NCI-H1092 (cell line): ENCODE measurements at places on chromosomes 2 and 18.

- no peak for DNase-seq
Measured at GRCh38 chr2:102166189-102166845, 20.5 kb upstream of the IL1RL2 start.

GRCh38 chr18:3538456-3538855 lies 88.5 kb downstream of the TGIF1 start:
- no peak for DNase-seq

GRCh38 chr2:70467831-70468779 lies 85.5 kb downstream of the TGFA start:
- DNase-seq: no peak

DNA sequence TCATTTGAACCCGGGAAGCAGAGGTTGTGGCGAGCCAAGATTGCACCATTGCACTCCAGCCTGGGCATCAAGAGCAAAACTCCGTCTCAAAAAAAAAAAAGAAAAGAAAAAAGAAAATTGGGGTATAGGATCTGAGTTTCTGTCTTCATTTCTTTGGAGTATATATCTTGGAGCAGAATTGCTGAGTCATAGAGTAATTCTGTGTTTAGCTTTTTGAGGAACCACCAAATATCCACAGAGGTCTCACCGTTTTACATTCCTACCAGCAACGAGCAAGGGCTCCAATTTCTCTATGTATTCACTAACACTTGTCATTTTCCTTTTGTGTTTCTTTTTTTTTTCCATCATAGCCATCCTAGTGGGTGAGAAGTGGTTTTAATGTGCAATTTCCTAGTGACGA lies 87.6 kb upstream of the TEX51 start:
- DNase-seq: no peak

DNA sequence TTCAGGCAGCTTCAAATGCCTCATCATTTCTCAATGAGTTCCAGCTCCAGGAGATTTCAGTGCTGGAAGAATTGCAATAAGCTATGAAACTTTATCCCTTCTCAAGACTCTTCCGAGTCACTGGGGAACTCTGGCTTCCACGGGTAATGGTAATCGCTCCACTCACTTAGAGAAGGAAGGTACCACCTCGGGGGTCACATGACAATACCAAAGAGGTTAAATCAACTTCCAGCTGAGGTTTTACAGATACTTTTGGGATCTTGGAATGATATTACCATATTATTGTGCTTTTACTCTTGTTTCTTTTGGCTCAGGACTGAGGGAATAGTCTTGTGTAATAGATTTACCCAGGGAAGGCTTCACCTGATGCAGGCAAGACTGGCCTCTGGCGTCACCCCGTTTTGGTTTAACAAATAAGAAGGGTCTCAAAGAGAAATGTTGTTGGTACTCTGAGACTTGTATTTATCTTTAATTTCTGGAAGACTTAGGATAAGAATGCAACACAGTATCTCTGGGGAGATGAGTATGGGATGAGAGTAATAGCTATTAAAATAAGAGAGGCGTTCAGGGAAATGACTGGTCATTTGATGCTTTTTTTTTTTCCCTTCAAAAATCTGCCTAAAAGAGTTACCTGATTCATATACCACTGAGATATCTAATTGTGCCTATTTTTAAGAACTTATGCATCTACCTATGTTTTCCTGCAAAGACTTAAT lies 316.9 kb upstream of the ZEB2 start:
- DNase-seq: no peak

DNA sequence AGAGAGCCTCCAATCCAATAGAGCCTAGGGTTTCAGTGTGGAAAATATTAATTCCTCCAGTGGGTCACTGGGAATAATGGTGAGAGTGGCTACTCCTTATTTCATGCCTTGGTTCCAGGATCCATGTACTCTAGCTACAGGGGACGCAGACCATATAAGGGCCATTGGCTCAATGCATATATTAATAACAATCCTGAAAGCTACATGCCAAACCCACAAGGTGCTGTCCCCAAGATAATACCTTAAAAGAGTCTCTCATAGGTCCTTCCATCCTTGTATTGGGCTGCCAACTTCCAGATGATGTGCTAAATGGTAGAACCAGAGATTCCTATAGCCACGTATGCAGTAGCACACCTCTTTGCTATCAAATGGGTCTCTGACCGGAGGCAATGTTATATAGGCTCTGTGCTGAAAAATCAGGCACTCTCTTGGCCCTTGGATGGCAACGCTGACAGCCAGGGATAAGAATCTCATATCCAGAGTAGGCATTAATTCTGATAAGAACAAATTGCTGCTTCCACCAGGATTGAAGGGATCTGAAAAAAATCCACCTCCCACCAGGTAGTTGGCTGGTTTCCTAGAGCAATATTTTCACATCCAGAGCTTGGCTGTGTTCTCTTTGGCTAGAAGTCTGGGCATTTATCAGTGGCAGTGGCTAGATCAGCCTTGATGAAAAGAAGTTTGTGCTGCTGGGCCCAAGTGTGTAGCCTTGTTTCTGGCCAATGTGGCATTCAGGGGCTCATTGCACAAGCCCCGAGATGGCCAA lies 218.1 kb upstream of the MGAT5 start:
- DNase-seq: no peak
